Stimulated activated CD4-positive, alpha-beta T cell treated with anti-CD3 and anti-CD28 coated beads, TNF-alpha, amount 100 ng/mL, for 4 hours (primary cell): ENCODE measurements at places on chromosomes 3 and 15.

GRCh38 chr15:58227706-58228543, 89.7 kb downstream of the AQP9 start:
- peak; percentile 50 for DNase-seq

DNA sequence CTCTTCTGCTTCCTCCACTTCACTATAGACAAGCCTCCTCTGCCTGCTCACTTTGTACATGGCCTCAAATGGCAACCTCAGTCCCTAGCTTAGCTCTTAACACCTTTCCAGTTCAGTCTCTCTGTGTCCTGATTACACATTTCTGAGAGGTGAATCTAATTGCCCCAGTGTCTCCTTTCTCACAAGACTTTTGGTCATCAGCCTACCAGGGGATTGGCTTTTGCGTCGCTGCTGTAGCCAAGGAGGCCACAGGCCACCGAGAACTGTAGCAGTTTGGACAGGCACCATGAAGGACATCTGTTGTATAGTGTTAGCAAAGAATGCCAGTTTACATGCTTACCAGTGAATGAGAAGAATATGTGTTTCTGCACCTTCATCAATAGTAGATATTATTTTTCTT, 8.5 kb downstream of the IREB2 start:
- no peak for DNase-seq

DNA sequence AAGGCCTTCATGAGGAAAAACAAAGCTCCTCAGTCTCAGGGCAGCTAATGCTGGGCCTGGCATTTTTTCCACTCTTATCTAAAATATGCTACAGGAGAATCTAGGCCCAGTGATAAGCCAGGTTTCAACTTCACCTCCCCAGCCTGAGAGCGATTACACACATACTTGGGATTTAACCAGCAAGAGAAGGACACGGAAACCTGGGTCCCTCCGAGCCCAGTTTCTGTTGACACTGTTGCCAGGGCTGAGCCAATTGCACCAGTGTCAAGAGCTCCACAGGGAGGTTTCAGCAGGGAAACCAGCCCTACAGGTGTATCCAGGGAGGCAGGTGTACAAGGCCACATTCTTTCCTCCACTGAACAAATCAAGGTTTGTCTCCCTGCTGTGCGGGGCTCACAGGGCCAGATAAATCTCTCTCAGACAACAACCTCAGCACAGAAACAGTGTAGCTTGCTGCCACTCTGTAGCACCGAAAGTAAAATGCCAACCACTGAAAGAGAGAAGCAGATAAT, 85.4 kb downstream of the MAGI1 start:
- DNase-seq: no peak

- DNase-seq: no peak
These were observed 15.4 kb downstream of the ZSCAN2 start for GRCh38 chr15:84616235-84616634.

DNA sequence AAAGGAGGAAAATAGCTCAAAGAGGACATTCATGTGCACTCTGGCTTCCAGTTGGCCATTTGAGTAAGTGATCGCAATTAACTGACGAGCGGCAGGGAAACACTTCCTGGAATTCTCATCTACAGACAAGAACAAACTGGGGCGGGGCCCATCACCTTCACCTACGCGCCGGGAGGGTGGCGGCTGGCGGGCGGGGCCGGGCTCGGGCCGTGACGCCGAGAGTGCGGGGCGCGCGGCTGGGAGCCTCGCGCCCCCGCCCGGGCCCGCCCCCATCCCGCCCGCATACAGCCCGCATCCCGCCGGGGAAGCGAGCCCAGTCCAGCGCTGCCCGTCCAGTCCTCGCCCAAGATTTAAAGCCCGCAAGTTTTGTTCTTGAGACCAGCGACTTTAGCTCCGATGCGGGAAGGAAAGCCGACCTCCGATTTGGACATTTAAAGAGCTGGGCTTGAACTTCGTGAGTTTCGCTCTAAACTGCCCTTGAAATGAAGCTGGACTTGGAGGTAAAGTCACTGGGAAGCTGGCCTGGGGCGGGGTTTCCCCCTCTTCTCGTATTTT, at the start of gene B3GNT5:
Gene B3GNT5 (plus strand): TSS at position 281 of the 555 bp plus-strand sequence. CDS start 16,546 bp downstream, outside the sequence.
- DNase-seq: peak; percentile 44

DNA sequence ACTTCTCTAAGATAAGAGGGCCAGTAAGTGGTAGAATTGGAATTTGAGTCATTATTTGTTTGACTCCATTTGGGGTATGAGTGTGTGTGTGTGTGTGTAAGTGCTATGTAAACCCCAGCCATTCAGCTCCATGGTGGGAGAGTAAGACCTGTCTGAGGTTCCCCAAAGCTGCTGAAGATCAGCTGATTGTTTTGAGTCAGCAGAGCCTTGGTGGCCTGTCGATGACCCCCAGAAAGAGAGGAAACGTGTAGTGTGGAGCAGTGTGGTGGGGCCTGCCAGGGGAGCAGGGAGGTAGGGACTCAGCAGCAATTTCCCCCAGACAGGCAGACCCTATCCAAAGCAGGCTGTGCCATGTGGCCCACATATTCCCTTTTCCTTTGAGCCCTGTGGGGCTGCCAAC, 5.3 kb downstream of the DVL3 start:
- no peak for DNase-seq

GRCh38 chr3:40086890-40087883, 222.3 kb upstream of the EIF1B start:
- no peak for DNase-seq

- DNase-seq: no peak
These were observed 14.6 kb downstream of the ADAM10 start for GRCh38 chr15:58734859-58735258.

DNA sequence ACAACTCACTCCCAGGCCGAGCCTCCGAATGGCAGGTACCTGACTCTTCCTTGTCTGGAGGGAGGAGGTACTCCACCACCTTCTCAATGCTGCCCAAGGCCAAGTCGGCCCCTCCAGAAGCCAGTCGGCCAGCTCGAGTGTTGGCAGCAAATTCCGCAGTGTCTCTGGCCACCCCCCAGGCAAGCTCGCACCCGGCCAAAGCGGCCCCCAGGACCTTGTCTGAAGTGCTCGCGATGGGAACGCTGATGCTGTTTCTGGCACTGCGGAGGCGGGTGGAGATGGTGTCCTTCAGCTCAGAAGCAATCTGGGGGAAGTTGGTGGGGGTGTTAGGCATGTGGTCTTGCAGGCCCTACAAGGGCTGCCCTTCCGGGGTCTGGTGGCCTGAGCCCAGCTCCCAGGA, 9.2 kb downstream of the PLIN1 start:
- DNase-seq: no peak

GRCh38 chr15:74954515-74954914, 2.1 kb downstream of the RPP25 start:
- no peak for DNase-seq

DNA sequence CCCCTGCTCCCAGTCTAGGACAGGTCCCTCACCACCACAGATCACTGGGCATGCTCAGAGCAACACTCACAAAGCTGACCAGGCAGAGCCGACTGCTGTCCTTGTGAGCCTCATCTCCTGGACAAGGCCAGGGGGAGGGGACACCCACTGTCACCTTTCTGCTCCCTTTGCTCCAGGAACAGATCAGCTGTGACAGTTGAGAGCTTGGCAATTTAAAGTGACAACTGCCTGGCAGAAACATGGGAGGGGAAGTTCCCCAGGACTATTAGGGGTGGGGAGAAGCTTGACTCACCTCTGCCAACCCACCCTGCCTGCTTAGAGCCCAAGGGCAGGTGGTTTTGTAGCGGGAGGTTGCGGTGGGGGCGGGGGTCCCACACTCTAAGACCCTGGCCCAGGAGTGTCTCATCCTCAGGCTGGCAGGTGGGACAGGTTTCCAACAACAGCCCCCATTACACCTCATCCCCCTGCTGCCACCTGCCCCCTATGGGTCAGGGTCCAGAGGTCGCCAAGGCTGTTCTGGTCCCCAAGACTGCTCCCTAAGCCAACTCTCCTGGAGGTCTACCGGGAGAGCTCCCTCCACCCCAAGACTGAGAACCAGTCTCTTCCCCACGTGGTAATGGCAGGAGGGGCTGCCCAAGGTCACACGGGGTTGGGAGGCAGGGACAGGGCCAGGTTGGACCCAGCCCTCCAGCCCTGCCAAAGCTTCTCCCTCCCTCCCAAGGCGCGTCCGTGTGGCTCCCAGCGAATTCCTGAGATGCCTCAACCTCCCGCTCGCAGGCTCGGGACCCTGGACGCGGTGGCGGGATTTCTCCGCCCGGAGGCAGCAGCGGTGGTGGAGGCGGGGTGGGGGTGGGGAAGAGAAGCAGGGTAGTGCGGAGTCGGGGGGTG, 80.4 kb downstream of the IQSEC1 start:
- no peak for DNase-seq

GRCh38 chr3:35908366-35909232, 269.3 kb downstream of the ARPP21 start:
- peak; percentile 1 for DNase-seq

DNA sequence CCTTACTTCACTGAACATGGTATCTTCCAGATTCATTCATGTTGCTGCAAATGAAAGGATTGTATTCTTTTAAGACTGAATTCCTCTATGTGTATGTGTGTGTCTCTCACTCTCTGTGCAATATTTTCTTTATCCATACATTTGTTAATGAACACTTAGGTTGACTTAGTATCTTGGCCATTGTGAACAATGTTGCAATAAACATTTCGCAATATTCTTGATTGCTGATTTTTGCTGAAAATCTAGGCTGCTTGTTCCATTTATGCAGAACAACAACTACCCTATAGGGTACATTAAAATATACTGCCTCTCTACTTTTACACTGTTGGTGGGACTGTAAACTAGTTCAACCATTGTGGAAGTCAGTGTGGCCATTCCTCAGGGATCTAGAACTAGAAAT, 732.4 kb downstream of the CADM2 start:
- DNase-seq: no peak

GRCh38 chr15:80618685-80619400, 76.3 kb upstream of the ABHD17C start:
- DNase-seq: no peak
